Activated CD4-positive, alpha-beta T cell treated with anti-CD3 and anti-CD28 coated beads, Interleukin-2, amount 10 ng/mL, durations not matched to agents 24 days and 14 days (primary cell): ENCODE measurements at places on chromosomes 5 and 9. TPM values are rescaled to one million over a fixed set of nuclear protein-coding genes. Genes with fewer than 3 reads are reported as not detected.

ESM1 gene
- total RNA-seq: not detected in 2 replicates

STRBP gene
- total RNA-seq: 25.1 and 25.8 TPM in 2 replicates

NUTM2F gene
- not detected in 2 replicates for total RNA-seq

PTGER4 gene
- 49.1 and 53.0 TPM in 2 replicates for total RNA-seq

ZNF454 gene
- total RNA-seq: not detected in 2 replicates

ZDHHC11 gene
- total RNA-seq: 13.6 and 14.3 TPM in 2 replicates

PDE8B gene
- 0.17 and 0.19 TPM in 2 replicates for total RNA-seq

PCDHB13 gene
- 0.05 TPM in 1 of 2 replicates, not detected in the other for total RNA-seq

DNA sequence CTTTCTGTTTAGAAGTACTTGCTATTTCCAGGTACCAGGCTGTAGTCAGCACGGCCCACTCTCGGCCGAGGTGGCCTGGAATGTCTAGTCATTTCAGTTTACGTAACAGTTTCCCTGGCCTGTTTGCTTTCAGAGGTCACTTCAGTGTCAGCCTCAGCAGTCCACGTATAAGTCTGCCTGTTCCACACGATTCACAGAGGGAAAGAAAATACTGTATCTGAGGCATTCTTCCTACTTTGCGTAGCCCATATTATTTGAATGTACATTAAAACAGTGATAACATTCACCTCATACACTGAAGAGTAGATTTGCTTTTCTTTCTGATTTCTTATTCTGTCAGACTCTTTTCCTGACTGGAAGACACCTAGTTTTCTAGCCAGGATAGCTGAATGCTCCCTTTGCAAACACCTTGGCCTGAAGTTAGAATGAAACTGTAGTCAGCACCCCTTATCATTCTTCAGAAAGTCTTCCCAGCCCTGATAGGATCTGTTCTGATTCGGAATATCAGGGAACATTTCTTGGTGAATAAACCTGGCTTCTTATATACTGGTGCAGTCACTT, 140.9 kb downstream of the AOPEP start:
- H3K4me1 ChIP-seq: peaks cover 47% of the 10 kb centered on the region
- H3K27ac ChIP-seq: no peak overlapping the region
- H3K36me3 ChIP-seq: peaks cover 2% of the 10 kb centered on the region
- no peak for DNase-seq
- H3K4me3 ChIP-seq: no peak overlapping the region

DNA sequence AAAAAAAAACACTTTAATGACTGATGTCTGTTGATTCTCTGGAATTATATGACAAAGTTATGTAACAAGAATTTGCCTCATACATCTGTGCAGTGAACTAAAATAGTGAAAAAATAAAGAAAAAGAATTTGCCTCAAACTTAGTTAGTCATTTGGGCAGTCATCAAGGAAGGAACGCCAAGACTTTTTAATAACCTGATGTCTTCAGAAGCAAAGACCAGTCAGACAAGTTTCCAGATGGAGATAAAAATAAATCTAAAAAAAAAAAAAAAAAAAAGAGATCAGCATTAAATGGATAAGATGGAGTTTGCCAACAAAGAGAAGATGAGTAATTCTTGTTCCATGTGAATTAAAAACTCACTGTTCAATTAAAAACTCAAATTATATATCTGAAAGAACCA, 52.3 kb upstream of the JMY start:
- H3K27me3 ChIP-seq: peaks cover 6% of the 10 kb centered on the region
- H3K4me3 ChIP-seq: no peak overlapping the region
- DNase-seq: no peak
- H3K4me1 ChIP-seq: no peaks in the 10 kb centered on the region
- H3K36me3 ChIP-seq: no peaks in the 10 kb centered on the region

GRCh38 chr5:39466846-39467245, 42.1 kb upstream of the DAB2 start:
- H3K36me3 ChIP-seq: no peaks in the 10 kb centered on the region
- H3K27ac ChIP-seq: no peak overlapping the region

GRCh38 chr5:69492391-69492922, at the start of gene OCLN:
Gene OCLN (plus strand): TSS chr5:69492790. CDS start chr5:69504245, 11,455 bp downstream.
- H3K36me3 ChIP-seq: no peaks in the 10 kb centered on the region
- peak within 1 kb of the TSS; percentile 84 for H3K4me3 ChIP-seq
- peak; percentile 65 for DNase-seq
- H3K27ac ChIP-seq: no peak within 1 kb of the TSS

GRCh38 chr5:143016777-143017516, 246.8 kb downstream of the ARHGAP26 start:
- no peak overlapping the region for H3K27ac ChIP-seq
- DNase-seq: peak; percentile 82

GRCh38 chr9:18676525-18676924, 202.6 kb downstream of the ADAMTSL1 start:
- H3K27ac ChIP-seq: no peak overlapping the region
- no peaks in the 10 kb centered on the region for H3K4me1 ChIP-seq
- no peak overlapping the region for H3K4me3 ChIP-seq
- no peak for DNase-seq
- H3K36me3 ChIP-seq: no peaks in the 10 kb centered on the region
- peaks cover 3% of the 10 kb centered on the region for H3K27me3 ChIP-seq

DNA sequence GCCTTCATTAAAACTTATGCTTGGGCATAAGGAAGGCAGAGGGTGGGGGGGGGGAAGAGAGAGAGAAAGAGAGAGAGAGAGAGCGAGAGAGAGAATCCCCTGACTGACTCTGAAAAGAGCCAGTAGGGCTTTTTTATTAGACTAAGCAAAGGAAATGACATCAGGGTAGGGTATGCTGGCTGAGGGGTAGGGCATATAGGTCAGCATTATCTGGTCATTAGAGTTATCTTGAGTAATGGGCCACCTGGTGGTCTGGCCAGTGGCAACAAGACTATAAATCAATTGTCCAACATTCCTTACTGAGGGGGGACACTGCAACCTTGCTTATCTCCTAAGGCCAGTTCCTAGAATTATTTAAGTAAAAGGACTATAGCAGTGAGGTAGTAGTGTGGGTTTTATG, 67.2 kb downstream of the TSSK1B start:
- DNase-seq: no peak
- peaks cover 43% of the 10 kb centered on the region for H3K27me3 ChIP-seq
- H3K36me3 ChIP-seq: peaks cover 1% of the 10 kb centered on the region
- H3K4me1 ChIP-seq: no peaks in the 10 kb centered on the region

DNA sequence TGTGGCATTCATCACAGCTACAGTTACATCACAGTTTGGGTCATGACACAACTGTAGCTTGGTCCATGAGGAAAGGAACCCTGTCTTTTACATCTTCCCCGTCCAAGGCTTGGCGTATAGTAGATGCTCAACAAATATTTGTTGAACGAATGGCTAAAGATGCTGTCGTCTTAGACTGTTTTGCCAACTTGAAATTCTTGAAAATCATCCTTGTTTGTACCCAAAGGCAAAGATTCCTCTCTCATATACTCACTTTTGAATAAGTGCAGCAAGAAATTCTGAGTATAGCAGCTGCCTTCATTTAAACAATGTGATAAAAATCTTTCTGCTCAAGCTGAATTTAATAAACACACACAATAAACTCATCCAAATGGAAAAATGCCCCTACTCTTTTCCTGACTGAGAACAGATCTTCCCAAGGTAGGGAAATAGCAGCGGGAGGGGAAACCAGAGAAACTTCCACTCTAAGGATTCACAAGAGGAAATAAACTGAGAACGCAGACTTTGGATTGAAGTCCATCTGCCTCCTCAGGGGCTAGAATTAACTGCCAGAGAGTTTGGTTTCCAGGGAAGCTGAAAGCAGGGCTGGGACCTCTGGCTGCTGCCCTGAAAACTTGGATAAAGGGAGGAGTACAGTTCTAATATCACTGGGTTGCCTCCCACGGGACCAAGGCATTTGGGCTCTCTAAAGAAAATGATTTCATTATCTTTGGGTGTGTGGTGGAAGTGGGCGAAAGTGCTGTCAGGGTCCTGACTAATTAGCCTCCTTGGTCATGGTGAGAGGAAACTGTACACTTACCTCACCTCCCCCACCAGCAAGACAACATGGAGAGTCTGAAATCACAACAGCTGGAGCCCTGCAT, 99.1 kb downstream of the DPYSL3 start:
- DNase-seq: no peak
- H3K27ac ChIP-seq: no peak overlapping the region
- no peaks in the 10 kb centered on the region for H3K36me3 ChIP-seq
- H3K4me3 ChIP-seq: no peak overlapping the region
- H3K27me3 ChIP-seq: no peaks in the 10 kb centered on the region
- H3K4me1 ChIP-seq: no peaks in the 10 kb centered on the region

- H3K27me3 ChIP-seq: peaks cover 15% of the 10 kb centered on the region
- DNase-seq: no peak
- no peaks in the 10 kb centered on the region for H3K4me1 ChIP-seq
- H3K27ac ChIP-seq: no peak overlapping the region
These were observed 110.5 kb downstream of the CACNA1B start for GRCh38 chr9:137988051-137988450.

DNA sequence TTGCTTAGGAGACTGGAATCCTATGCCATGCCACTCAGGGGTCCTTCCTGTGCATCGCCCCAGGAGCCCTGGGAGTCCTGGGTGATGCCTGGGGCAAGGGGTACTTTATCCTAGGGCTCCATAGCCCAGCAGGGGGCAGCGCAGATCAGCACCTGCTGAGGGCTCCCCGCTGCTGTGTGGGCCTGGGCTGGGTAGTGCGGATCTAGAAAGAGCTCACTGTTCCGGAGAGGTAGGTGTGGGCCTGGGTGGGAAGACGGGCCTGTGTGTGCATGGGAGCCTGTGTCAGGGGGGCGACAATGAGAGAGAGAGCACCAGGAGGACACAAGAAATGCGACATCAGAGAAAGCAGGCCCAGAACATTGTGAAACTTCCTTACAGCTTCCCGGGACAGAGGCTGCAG, 11.4 kb upstream of the DAB2IP start:
- no peak overlapping the region for H3K4me3 ChIP-seq
- no peak overlapping the region for H3K27ac ChIP-seq
- H3K36me3 ChIP-seq: no peaks in the 10 kb centered on the region
- peak; percentile 74 for DNase-seq
- no peaks in the 10 kb centered on the region for H3K4me1 ChIP-seq
- H3K27me3 ChIP-seq: peaks cover 5% of the 10 kb centered on the region

DNA sequence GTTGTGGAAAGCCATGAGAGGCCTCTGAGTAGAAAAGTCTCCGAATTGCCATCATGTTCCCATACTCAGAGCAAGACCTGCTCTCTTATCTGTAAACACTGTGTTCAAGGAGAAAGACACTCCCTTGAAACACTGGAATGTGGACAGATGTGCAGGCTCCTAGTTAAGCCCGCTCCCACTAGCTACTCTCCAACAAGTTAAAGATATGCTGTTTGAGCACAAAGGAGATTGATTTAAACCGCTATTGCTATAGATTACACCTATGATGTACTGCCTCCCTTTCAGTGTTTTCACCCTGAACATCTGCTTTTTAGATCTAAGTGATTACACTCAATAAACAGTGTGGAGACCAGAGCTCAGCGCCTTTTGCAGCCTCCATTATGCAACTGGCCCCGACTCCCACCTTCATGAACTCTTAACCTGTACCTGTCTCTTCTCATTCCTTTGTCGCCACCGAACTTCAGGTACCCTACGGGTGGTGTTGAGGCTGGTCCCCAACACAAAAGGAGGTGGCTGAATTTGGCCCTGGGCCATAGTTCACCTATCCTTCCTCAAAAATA, 47.5 kb downstream of the TMEM245 start:
- H3K27ac ChIP-seq: no peak overlapping the region
- DNase-seq: peak; percentile 46
- H3K36me3 ChIP-seq: peaks cover 26% of the 10 kb centered on the region
- no peaks in the 10 kb centered on the region for H3K27me3 ChIP-seq
- H3K4me3 ChIP-seq: no peak overlapping the region
- peaks cover 5% of the 10 kb centered on the region for H3K4me1 ChIP-seq

DNA sequence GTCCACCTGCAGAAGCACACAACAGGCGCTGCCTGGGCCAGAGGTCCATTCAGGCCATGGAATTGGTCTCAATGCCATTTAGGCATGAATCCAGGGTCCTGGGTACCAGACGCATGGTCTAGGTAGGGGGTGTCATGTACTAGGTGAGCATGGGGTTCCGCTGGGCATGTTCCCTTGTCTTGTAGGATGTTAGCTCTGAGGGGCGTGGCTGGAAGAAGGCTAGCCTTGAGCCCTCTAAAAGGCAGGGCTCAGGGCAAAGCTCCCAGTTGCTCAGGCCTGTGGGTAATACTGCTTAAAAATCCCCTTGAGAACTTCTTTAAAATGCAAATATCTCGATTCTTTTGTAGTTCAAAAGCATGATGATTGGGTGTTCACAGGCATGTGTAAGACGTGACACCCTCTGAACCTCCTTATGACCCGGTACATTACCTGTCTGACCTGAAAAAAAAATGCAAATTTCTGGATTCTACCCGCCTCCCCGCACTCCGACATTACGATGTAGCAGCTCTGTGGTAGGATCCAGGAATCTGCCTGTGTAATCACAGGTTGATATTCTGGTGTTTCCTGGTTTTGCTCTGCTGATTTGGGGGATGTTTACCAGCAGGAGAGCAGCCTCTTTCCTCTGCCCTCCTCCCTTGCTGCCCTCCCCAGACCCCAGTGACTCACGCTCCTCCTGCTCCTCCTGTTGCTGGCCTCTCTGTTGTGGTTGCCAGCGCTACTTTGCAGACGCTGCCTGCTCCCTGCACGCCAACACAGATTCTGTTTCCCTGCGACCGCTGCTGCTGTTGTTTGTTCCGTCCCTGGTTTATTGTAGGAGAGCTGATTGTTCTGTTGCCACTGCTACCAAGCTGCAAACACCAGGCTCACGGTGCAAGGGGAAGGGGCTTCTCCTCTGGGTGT, 5.7 kb downstream of the TMC1 start:
- peaks cover 1% of the 10 kb centered on the region for H3K36me3 ChIP-seq
- DNase-seq: peak; percentile 94
- peak overlapping the region; percentile 73 for H3K4me3 ChIP-seq

GRCh38 chr5:129445379-129445778, 14.7 kb upstream of the ADAMTS19 start:
- no peaks in the 10 kb centered on the region for H3K36me3 ChIP-seq
- H3K4me3 ChIP-seq: no peak overlapping the region
- no peaks in the 10 kb centered on the region for H3K27me3 ChIP-seq
- no peak overlapping the region for H3K27ac ChIP-seq

DNA sequence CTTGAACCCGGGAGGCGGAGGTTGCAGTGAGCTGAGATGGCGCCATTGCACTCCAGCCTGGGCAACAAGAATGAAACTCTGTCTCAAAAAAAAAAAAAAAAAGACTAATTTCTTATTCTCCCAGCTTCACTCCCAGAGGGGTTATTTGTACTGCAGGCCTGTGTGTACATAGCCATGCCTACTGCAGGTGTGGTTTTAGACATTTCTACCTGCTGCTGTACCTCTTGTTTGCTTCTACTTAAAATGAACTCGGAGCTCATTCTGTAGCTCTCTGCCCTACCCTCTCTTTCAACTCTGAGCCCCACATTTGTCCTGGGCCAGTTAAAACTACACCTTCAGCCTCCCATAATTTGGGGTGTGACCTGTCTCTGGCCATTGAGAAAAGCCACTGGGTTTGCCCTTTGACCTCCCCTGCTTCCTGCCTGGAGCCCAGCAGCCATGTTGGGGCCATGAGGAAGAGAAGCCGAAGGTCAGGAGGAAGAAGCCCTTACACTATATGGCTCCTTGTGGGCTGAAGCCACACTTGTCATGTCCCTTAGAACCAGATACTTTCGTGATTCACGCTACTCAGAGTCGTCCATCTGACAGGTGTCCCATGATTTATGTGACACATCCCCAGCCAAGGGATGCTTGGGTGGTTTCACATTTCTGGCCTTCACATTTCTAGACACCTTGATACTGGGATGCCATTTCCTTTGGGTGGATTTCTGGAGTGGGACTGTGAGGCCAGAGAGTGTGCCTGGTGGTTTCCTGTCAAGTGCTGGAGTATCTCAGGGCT, 9.4 kb upstream of the CARD19 start:
- peak overlapping the region; percentile 44 for H3K27ac ChIP-seq
- H3K36me3 ChIP-seq: peaks cover 72% of the 10 kb centered on the region
- no peaks in the 10 kb centered on the region for H3K27me3 ChIP-seq
- no peak for DNase-seq
- peaks cover 41% of the 10 kb centered on the region for H3K4me1 ChIP-seq
- no peak overlapping the region for H3K4me3 ChIP-seq
